Right renal pelvis (tissue), 4 donors: ENCODE measurements at places on chromosomes 16 and 17. TPM values are rescaled to one million over a fixed set of nuclear protein-coding genes. Genes with fewer than 3 reads are reported as not detected.

TNK1 gene
- polyA plus RNA-seq = 4.1 TPM

IGF2BP1 gene
- polyA plus RNA-seq = 22.2 TPM

- no peak for DNase-seq
Observed at GRCh38 chr17:58375811-58376210, 23.8 kb upstream of the SUPT4H1 start.

DNA sequence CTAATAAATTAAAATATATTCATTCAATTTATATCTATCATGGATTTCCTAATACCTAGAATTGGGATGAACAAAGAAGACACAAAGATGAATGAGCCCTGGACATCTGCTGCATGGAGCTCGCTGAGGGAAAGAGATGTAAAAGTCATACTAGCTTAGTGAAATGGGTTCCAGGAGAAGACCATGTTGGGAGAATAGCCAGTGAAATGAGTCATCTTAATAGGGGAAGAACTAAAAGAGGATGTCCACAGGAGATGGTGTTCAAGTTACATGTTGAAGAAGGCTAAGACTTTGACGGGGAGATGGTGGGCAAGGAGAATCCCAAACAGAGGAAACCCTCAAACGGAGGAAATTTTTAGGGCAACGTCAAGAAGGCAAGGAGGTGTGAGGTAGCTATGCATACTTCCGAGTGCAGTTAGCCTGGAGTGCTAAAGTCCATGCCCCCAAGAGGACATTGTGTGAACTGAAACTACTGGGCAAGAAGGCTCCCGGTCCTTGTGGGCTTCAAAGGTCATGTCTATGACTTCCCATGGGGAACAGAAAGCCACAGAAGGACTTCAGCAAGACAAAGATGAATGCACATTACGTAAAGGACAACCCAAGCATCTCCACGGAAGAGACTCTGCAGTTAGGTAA is 220.5 kb upstream of the CDH11 start:
- DNase-seq = no peak

FTO gene
- polyA plus RNA-seq = 99.6 TPM

GRCh38 chr16:1984347-1985225 is 593 bp downstream of the GFER start:
- DNase-seq = no peak

SCN4A gene
- polyA plus RNA-seq = 0.84 TPM

PDF gene
- 3.2 TPM for polyA plus RNA-seq

ANKFN1 gene
- polyA plus RNA-seq = 0.84 TPM

C1QTNF8 gene
- polyA plus RNA-seq = not detected

- DNase-seq = no peak
Observed at GRCh38 chr16:82874672-82875071, 247.9 kb downstream of the CDH13 start.

DNA sequence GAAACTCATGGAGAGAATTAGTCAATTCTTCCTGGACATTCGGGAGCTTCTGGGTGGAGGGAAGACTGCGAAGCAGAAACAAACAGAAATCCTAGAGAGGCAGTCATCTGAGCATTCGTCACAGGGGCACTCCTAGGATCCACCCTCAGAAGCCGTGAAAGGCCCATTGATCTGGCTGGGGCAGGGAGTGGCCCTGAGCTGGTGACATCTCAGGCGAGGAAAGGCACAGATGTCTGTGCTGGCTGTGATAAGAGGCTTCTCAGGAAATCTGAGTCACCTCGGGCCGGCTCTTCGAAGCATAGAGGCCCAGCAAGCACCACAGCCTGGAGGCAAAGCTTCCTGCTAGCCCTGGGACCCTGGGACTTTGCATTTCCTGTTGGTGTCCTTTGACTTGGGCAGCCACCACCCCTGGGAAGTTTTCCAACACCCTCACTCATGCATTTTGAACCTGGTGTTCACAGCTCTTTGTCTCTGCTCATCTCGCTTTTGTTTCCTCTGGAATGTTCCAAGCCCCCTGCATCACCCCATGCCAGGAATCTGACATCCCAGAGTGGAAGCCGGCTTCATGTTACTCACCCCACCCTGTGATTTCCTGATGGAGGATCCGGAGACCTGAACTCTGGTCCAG is 23.3 kb upstream of the CDRT4 start:
- no peak for DNase-seq

DNA sequence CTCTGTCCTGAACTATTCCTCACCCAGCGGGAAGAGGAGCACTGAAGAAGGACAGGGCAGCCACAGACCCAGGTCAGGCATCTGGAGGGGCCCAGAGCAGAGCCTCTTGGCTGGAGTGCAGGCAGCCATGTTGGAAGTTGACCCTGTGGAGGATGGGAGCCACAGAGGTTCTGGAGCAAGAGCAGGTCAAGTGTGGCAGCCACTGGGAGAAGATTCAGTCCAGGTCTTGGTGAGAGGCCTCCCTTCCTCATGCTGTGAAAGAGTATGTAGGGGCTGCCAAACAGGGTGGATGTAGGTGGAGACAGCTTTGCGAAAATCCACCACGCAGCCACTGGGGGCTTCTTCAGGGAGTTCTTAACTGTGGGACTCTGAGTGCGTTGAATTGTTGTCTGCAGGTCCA is 590 bp upstream of the CD79B start:
- no peak for DNase-seq
